ENCODE measurements at places on chromosomes 3 and 15.

GRCh38 chr15:66253418-66254088, at the start of gene MEGF11:
Gene MEGF11, minus strand, starts transcription at chr15:66253750. Its CDS starts 125,347 bp downstream, at chr15:66128403.
- peak; percentile 10 for DNase-seq

GRCh38 chr3:36446276-36446675, 66.0 kb downstream of the STAC start:
- no peak for DNase-seq

GRCh38 chr3:50299638-50299928, 378 bp upstream of the HYAL3 start:
- no peak for DNase-seq

DNA sequence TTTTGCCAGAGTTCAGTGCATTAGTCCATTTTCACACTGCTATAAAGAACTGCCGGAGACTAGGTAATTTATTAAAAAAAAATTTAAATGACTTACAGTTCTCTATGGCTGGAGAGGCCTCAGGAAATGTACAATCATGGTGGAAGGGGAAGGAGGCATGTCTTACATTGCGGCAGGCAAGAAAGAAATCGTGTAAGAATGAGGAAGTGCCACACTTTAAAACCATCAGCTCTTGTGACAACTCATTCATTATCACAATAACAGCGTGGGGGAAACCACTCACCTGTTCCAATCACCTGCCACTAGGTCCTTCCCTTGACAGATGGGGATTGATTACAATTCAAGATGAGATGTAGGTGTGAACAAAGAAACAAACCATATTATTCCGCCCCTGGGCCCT, 1361.4 kb downstream of the NSUN3 start:
- no peak for DNase-seq

GRCh38 chr15:76973362-76973743, 21.6 kb upstream of the PSTPIP1 start:
- peak; percentile 71 for DNase-seq

DNA sequence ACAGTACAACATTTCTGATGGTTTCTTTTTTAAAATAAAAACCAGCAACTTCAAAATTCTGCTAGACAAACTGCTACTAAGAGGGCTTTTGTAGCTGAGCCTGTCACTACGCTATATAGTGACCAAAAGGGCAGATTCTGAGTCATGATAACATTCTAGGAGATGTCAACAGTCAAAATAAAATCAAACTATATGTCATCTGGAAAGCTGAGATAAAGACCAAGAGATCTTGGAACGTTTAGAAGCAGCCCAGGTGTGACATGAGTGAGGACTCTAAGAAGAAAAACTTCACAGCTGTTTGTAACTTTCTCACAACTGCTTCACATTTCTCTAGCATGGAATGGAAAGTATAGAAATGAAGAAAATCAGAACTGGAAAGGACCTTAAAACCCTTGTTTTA, 84.6 kb downstream of the FILIP1L start:
- no peak for DNase-seq

DNA sequence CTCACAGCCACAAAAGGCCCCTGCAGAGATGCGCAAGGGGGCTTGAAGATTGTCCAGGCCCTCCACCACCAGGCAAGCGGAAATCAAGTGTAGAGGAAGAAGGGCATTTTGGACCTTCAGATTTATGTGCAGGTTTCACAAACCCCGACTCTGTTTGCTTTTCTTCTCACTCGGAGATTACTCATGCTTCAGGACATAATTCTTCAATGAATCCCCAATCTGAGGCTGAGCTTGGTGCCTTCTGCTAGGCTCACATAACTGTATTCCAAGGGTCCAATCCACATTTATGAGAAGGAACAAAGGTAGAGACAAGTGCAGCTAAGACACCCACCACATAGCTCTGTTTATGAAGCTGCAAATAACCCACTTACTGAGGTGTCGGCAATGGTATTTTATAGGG, 50.6 kb upstream of the NMNAT3 start:
- no peak for DNase-seq

- no peak for DNase-seq
These were observed 82.3 kb downstream of the LRTM1 start for GRCh38 chr3:54845551-54845950.

GRCh38 chr3:40581166-40581565, 56.4 kb downstream of the ZNF621 start:
- DNase-seq = peak; percentile 45

GRCh38 chr15:81087066-81087465, 47.0 kb upstream of the CFAP161 start:
- no peak for DNase-seq

GRCh38 chr15:41512940-41513505, 604 bp downstream of the LTK start:
- DNase-seq = no peak

DNA sequence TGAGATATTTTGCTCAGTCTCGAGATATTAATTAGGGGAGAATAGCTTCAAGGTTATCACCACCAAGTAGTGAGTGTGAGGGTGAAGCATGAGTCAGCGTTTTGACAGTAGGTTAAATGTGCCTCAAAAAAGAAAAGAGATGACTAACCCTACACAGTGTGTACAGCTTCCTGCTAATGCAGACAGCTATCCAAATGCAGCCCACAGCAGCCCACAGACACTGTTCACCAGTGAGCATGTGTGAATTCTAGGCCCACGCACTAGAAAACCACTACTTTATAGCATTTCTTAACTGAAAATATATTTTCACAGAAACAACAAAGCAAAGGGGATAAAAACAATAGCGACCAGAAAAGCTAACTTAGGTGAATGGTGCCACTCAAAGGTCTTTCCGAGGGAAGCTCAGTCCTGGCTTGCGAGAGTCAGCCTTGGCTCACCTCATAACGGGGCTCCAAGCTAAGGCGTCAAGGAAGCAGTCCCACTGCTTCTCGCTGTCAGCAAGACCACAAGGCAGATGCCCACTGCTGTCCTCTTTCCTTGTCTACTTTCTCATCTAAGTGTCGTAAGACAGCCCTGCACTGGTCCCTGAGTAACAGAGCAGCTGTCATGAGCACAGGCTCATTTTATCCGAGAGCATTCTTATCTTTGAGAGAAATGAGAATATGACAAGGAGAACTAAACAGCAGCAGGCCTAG, 47.6 kb downstream of the TXNRD3 start:
- DNase-seq = peak; percentile 11

GRCh38 chr3:152909180-152909883, 74.4 kb downstream of the P2RY1 start:
- DNase-seq = no peak

GRCh38 chr3:74409066-74409465, 205.4 kb downstream of the CNTN3 start:
- no peak for DNase-seq

DNA sequence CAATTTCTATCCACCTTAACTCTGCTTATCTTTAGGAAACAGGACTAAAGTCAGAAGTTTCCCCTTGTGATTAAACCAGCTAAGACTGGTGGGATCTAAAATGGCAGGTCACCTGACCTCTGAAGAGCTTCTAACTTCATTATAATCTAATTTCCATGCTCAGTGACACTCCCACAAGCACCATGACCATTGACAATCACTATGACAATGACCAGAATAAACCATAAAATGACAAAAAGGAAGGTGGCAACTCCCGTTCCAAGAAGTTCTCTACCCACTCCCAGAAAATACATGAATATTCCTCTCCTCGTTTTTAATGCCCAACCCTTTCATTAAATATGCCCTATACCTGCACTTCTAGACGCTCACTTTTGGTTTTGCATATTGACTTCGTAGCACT, 471.2 kb upstream of the CCDC54 start:
- DNase-seq = no peak

DNA sequence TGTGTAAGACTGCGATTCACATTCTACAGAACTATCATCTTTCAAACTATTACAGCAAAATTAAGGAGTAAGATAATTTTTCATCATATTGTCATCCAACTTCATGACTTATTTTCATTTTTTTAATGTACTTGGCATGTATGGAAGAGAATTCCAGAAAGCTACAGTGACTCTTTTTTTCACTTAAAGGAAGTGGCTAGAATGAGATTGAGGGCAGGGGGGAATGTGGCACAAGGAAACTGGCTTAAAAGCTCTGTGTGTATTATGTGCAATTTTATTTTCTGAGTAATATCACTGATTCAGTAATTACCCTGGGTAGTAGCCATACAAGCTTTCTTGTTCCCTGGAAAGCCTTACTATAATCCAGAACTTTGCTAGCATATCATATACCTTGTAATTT, 94.6 kb downstream of the FILIP1L start:
- no peak for DNase-seq

- no peak for DNase-seq
These were observed 353.3 kb upstream of the SUCLG2 start for GRCh38 chr3:68007621-68008226.

DNA sequence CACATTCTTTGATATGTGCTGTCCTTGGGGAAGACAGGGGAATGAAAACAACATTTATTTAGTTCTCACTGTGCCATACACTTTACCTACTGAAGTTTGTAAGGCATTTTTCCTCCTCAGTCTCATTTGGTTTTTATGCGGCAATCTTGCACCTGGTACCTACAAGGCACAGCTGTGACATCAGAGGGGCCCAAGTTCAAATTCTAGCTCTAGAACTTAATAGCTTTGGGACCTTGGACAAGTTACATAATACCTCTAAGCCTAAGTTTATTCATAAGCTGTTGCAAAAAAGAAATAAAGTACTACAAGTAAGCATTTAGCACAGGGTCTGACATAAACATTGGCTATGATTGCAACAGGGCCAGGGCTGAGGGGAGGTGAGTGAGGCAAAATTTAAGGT, 5.6 kb upstream of the FAM81A start:
- no peak for DNase-seq

DNA sequence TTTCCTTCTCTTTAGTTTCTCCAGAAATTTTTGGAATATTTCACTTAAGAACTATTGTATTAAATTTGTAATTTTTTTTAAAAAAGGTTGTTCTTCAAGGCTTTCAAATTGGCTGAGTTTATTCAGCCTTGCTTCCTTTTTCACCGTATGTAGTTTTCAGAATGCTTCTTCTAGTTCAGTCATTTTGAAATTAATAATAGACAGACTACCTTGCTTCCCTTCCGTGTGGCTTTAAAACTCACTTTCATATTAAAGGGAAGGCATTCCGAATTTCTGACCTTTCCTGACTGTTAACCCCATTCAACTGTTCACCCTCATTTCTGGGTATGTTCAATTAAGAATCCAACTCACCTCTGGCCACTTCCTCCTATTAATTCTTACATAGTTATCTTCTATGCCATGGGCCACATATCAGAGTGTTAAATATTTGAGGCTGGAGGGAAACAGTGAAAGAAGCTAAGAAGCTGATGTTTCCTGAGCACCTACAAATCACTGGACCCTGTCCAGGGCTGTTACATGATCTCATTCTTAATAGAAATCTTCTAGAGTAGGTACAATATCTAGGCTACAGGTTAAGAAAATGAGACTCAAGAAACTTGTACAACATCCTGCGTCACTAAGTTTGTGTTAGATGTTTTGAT, 237.5 kb downstream of the P3H2 start:
- DNase-seq = no peak
